Erythroblast (primary cell): ENCODE measurements at places on chromosomes 13 and 19.

DNA sequence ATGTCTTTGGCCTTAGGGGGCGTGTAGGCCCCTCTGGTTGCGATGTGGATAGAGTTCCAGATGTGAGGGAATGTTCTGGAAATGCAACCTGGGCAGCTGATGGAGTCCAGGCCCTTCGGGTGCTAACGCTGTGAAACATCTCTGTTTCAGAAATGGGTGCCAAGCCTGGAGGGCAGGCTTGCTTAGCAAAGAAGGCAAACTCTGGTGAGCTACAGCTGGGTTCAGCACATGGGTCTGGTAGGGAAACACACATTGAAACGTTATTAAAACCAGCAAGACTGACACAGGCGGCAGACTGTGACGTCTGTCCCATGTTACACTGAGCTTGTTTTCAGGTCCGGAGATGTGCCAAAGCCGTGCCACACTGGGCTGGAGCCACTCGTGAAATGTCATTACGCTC is 8.6 kb upstream of the CDC16 start:
- no peak for DNase-seq

- DNase-seq: no peak
These were observed 415.0 kb upstream of the SPRY2 start for GRCh38 chr13:80755910-80756309.

- no peak for DNase-seq
These were observed 78.8 kb upstream of the TPP2 start for GRCh38 chr13:102517959-102518358.

DNA sequence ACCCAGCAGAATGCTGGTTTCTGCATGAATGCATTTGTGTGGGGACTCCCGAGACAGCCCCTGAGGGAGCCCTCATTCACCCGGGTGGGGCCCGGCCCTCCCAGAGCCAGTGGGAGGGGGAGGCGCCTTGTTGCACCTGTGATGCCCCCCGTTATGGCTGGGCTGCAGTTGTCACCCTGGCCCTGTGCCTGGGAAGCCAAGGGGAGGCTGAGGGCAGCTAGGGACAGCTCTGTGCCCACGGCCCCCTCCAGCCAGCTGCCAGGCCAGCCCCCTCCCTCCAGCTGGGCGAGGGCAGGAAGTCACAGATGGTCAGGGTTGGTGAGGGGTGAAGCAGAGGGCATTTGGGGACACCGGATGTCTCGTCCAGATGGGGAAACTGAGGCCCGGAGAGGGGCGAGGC is 26.1 kb downstream of the NFIC start:
- no peak for DNase-seq

DNA sequence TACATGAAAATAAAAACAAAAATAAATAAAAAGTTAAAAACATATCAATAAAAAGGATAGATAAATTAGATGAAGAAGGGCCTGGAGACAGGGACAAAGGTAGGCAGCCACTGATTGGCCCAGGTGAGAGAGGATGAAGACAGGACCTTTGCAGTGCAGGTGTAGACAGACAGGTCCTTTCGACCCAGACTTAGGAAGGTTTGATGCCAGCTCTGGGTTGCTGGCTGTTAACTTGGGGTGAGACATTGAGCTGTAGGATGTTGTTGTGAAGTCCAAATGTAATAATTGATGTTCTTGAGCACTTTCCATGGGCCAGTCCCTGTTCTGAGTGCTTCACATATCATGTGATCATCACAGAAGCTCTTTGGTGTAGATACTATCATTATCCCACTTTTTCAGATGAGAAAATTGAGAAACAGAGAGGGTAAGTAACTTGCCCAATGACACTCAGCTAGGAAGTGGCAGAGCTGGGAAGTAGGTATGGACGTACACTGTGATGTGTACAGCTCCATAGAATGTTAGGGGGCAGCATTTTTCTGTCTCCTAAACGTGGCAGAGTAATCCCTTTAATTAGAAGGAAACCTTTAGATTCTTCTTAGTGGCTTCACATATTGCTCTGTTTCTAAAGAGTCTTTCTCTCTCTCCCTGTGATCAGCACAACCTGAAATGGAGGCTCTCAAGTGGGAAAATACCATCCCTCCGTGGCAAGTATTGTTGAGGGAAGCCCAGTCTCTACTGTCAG is 76.0 kb upstream of the STK24 start:
- DNase-seq: no peak

GRCh38 chr13:73767191-73767741 is 366.9 kb downstream of the KLF12 start:
- DNase-seq: no peak

DNA sequence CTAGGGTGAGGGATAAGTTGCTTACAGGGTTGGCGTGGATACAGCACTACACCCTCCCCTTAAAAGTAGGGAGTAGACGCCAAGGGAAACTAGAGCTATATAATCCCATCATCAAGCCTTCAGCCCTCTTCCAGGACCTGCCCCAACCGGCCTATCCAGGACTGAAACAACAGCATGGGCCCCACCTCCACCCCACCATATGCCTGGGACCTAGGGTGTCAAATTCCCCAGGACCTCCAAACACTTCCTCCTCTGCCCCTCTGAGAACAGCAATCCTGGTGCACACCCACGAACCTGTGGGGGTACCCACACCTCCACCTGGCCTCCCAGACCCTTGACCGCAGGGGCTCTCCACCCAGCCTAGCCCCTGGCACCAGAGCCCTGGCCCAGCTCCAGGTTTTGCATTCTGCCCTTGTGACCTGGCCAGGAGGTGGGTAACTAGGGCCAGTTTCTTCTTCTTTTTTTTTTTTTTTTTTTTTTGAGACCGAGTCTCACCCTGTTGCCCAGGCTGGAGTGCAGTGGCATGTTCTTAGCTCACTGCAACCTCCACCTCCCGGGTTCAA is 1.4 kb upstream of the CYP2F1 start:
- DNase-seq: no peak

- no peak for DNase-seq
These were observed 398.9 kb downstream of the GPC6 start for GRCh38 chr13:93625536-93625935.

DNA sequence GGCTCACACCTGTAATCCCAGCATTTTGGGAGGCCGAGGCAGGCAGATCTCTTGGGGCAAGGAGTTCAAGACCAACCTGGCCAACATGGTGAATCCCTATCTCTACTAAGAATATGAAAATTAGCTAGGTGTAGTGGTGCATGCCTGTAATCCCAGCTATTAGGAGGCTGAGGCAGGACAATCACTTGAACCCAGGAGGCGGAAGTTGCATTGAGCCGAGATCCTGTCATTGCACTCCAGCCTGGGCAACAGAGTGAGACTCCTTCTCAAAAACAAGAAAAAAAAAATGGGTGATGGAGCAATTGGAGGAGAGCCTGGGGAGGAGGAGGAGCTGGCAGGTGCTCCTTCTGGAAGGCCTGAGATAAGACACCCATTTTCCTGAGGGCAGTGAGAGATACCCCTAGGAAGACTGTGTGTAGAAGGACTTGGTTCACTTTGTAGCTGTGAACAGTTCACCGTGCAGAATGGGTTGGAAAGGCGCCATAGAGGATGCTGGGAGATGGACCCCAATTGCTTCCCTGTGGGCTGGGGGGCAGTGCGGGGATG is 8.7 kb upstream of the CARM1 start:
- DNase-seq: no peak

DNA sequence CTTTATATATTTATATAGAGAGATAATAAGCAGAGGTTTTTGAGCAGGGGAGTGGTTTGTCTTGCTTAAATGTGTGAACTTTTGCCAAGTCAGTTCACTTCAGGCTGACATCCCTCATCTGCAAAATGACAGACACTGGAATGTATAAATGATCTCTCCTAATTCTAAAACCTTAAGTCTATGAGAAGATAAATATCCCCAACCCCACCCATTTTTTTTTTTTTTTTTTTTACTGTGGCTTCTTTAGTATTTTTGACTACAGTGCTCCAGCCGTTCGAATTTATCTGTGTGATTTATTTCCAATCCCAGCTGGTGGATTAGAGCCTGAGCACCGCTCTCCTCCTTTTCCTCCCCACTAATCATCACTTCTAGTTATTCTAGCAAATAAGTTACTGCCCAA is 234.8 kb downstream of the DACH1 start:
- no peak for DNase-seq

- DNase-seq: no peak
These were observed 490.0 kb downstream of the GPC6 start for GRCh38 chr13:93716623-93717022.

- no peak for DNase-seq
These were observed 2698.7 kb downstream of the PCDH9 start for GRCh38 chr13:64531400-64531799.

DNA sequence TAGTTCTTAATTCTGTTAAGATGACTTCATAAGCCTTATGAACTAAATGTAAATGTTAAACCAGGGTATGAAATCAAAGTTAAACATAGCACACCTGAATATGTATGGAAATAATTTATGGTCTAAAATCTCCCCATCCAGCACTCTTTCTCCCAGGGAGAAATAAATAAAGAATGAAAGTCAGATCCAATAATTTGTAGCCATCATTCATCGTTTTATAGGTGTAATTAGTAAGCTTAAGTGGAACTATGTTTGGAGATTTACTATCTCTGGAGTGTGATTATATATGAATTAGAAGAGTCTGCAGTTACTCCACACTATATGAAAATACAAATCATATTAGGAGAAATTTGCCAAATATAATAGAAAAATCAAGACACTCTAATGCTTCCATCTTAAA is 405.1 kb downstream of the DACH1 start:
- DNase-seq: no peak

GRCh38 chr13:20525144-20525600 is 485 bp downstream of the CRYL1 start:
- DNase-seq: peak; percentile 51

DNA sequence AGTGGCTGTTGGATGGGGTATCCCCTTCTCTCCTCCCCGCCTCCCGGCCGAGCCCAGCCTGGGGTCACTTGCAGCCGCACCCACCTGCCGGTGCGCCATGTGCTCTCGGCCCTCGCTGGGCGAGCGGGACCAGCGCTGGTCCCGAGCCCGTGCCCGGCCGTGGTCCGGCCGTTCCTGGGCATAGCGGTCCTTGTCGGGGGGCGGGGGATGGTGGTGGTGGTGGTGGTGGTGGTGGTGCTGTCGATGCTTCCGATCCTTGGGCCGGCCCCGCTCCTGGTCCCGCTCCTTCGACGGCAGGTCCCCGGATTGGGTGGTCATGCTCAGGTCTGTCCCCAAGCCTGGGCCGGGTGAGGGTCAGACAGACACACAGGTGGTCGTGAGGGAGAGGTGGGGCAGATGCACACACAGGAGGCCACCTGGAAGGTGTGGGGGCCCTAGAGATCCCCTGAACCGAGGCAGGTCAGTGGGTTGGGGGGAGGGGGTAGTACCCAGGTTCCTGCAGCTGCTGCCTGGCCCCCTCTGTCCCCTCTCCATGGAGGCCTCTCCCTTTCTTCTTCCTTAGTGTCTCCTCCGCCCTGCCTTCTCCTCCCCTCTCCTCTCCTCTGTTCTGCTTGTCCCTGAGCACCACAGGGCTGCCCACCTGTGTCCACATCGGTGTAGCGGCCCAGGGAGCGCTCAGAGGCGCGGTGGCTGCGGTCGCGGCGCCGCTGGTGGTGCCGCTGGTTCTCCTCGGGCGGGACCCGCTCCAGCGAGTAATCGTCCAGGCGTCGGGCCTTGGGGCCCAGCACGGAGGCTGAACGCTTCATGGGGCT is 58.7 kb downstream of the IER2 start:
- no peak for DNase-seq
